ENCODE measurements at places on chromosomes 5 and 9.

- no peak for DNase-seq
Measured at GRCh38 chr5:142841511-142842265, 71.5 kb downstream of the ARHGAP26 start.

DNA sequence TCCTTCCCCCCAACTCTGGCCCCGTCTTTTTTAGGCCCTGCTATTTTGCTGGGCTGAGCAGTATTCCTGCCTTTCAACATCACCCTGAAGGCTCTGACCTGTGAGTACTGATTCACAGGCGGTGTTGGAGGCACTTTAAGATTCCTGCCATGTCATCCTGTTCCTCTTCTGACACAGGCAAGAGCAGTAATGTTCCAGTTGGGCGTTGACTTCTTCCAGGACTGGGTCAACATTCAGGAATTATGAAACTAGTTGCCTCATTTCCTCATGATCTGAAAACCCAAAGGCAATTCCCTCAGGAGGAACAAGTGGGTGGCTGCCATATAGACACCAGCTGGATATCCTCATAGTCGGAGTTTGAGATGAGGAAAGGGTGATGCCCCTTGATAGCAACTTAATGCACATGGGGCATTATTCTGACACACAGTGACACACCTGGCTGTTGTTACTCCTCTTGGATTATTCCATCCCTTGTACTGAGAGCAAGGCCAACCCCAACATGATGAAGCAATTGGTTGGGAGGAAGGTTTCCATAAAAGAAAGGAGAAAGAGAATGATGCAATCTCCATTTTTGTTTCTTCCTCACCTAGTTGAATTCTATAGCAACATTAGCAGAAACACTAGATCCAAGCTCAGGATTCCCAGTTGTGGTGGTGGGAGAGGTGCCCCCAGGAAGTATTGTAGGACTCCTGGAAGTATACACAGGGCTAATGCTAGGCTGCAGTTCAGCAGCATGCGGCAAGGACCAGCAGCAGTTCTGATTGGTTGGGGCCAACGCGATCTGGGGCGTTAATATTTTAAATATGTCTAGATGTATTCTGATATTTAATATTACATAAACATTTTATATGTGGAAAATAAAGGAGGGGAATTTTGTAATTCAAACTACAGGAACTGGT is 19.6 kb upstream of the GLRX start:
- no peak for DNase-seq

GRCh38 chr9:98097836-98098235 is 21.2 kb downstream of the TRIM14 start:
- peak; percentile 31 for DNase-seq

DNA sequence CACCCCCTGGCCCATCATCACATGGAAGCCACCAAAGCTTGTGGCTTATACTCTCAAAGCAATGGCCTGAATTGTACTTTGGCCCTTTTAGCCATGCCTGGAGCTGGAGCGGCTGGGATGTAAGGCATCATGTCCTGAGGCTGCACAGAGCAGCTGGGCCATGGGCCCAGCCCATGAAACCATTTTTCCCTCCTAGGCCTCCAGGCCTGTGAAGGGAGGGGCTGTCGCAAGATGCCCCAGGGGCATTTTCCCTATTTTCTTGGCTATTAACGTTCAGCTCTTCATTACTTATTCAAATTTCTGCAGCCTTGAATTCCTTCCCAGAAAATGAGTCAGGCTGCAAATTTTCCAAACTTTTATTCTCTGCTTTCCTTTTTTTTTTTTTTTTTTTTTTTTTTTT is 27.7 kb downstream of the FST start:
- DNase-seq = no peak

GRCh38 chr5:24623031-24623430 is 21.7 kb downstream of the CDH10 start:
- DNase-seq = no peak

- no peak for DNase-seq
Measured at GRCh38 chr5:7759257-7759871, 91.6 kb downstream of the CFAP90 start.
